ENCODE measurements at places on chromosomes 3 and 15.

DNA sequence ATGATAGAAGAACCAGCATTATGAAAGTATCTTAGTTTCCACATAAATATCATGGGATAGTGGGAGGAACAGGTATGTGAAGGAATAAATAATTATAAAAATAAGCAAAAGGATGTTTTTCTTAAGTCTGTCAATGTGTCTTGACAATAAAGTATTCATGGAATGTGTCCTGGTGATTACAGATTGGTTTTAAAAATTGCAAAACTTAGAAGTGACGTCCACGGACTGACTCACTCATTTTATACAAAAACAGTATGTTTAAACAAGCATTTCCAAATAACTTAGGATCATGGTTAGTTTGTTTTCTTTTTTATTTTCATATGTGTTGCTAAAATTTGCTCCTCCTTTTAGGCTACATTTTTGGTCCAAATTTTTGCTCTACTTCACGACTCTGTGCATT is 687.0 kb upstream of the NECTIN3 start:
- no peak for DNase-seq

DNA sequence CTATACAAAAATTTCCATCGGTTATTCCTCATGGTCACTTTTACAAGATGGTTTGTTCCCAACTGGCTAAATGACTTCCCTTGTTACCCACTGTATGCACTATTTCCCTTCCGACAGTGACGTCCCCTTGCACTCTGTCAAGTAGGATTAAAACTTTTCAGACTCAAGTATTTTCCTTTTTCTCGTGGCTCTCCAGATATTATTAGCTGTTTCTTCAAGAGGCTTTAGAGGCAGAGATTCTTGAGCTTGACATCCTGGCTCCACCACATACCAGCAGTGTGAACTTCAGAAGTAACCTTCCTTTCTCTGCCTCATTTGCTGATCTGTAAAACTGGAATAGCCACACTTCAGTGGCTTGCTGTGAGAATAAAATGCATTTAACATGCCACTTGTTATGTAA is 14.0 kb downstream of the CSNK1G1 start:
- DNase-seq = no peak

DNA sequence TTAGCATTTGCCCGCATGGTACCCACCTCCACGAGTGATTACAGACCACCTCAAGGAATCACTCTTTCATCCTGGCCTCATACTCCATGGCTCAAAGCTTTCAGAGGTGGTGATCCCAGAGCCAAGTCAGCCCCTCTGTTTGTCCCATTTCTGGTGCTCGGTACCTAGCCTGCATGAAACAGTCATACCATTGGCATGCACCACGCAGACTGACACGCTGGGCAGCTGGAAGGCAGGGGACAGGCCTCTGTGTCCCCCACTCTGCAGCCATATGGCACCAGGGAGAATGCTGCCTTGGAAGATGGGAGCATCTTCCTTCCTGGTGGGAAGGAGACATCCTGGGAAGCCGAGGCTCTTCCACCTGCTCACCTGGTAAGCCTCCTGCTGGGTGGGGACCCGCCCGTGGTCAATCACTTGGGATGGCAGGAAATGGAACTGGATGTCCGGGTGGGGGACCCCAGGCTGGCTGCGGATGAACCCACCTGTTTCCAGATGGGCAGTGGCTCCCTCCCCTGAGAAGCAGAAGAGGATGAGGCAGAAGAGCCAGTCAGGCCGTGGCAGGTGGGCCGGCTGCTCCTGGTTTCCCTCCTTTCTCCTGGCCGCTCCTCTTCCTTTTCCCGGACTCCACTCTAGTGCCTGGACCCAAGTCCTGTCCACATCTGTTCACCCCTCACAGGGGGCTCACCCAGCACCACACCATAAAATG is 26.9 kb downstream of the CHDH start:
- no peak for DNase-seq

DNA sequence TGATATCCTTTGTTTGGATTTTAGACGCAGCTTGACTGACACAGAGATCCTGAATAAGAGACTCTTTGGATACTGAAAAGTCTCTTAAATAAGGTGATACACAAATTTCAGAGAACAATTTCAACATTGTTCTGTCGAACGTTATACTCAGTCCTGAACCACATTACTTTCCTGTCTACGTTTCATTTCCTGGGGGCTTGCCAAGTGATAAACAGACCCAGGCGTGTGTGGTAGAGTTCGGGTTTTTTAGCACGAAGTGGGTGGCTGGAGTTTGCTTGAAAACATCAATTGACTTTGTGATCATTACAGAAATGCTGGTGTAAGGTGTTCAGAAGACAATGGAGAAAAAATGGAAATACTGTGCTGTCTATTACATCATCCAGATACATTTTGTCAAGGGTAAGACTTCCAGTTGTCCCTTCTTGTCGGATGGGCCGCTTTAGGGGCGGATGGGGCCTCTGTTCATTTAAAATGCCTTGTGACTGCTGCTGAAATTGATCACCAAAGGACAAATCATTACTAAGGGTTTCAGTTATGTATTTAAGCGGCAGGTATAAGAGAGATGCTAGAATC is at the start of gene CD96:
CD96 (plus strand) TSS at position 287 of the 573 bp plus-strand sequence; CDS start at position 339, 52 bp downstream.
- DNase-seq = no peak

GRCh38 chr3:182149594-182149993 is 437.9 kb downstream of the SOX2 start:
- no peak for DNase-seq

GRCh38 chr15:63611177-63611576 is 14.0 kb downstream of the FBXL22 start:
- DNase-seq = no peak

GRCh38 chr3:114152519-114153151 is 26.2 kb downstream of the DRD3 start:
- DNase-seq = peak; percentile 53

- DNase-seq = no peak
These were observed 9.1 kb upstream of the FOXB1 start for GRCh38 chr15:59994888-59995557.

DNA sequence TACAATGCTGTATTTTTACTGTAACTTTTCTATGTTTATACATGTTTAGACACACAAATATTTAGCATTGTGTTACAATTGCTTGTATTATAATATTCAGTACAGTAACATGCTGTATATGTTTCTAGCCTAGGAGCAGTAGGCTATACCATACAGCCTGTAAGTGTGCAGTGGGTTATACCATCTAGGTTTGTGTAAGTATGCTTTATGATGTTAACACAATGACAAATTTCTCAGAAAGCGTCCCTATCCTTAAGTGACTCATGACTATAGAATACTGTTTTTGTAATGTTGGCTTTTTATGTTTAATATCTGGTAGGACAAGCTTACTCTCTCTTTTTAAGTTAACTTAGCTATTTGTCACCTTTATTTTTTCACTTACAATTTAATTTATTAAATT is 127.5 kb upstream of the THRB start:
- no peak for DNase-seq

GRCh38 chr3:155079468-155079745 is 712 bp upstream of the MME start:
- DNase-seq = no peak

DNA sequence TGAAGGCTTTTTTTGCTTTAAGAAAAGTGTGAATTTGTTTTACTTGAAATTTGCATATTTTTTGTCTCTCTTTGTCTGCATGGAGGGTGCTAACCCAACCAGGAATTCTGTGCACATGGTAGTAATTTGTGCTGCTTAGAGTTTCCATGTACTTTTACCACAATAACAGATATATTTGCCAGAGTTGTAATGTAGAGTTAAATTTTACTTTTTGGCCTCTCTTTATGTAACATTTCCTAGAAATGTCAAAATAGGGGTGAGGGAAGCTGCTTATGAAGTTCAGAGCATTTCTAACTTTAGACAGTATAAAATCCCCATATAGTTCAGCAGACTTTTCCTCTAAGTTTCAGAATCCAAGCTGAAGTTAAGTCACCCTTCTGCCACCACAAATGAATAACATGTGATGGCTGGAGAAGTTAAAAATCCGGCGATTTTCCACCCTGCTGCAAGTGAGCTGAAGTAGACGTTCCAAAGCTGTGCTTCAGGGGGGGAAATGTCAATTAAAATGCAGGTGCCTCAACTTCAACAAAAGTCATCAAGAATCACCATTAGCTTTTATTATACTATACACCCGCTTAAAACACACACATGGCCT is 385.7 kb upstream of the NR2F2 start:
- no peak for DNase-seq

DNA sequence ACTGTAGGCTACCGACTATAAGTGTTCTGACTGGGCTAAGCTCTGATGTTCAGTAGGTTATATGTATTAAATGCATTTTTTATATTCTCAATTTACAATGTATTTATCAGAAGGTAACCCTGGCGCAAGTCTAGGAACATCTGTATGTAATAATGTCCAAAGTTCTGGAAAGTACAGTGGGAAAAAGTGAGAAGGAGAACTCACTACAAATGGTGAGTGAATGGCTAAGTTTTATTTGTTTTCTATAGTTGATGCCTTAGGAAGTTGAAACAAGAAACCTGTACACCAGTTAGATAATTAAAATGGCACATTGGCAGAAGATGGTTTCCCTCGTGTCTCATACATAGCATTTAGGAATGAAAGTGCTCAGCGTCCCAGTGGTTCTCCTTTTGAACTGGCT is 333.4 kb upstream of the THRB start:
- DNase-seq = no peak

DNA sequence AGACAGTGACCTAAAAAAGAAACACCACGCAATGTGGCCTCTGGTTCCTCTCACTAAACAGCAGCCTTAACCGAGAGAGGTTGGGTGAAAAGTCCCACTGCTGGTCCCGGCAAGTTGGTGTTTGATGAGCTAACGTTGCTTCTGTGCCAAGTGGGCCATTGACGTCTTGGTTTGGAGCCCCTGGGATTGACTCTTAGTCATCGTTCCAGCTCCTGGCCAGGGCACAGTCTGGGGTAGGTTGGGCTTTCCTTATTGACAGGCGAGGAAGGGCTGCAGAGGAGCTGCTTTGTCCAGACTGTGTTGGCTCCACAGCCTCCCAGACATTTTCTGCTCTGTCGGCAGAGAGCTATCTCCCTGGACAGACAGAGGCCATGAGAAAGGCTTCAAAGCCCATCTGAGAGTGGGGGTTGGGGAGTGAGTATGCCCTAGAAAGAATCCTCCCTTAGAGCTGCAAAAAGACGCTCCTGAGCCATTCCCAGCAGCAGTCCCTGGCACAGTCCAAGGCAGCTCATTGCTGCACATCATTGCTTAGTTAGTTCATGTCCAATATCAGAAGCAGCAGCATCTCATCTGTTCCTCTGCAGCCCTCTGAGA is 28.6 kb upstream of the C3orf80 start:
- no peak for DNase-seq
